Activated CD4-positive, alpha-beta T cell treated with anti-CD3 and anti-CD28 coated beads, Interleukin-2, amount 50 U/mL, for 24 hours (primary cell): ENCODE measurements at places on chromosomes 7 and 10.

- DNase-seq, result no peak
These were observed 238.8 kb downstream of the ARL4A start for GRCh38 chr7:12926206-12926605.

DNA sequence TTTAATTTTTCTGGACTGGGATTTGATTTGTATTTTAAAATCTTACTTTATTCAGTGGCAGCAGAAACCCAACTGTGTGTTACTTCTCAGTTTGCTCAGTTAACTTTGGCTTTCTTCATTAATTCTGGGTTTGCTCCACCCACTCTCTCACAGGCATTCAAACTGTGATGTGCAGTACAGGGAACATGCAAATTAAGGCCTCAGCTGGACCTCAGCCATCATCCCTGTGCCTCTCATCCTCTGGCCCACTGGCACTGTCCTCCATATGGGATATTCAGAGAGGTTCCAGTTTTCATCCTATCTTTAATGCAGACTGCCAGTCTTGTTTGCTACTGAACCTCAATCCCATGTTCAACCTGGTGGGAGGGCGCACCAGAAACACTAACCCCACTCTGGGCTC is 743.4 kb upstream of the IGFBP3 start:
- no peak for DNase-seq

DNA sequence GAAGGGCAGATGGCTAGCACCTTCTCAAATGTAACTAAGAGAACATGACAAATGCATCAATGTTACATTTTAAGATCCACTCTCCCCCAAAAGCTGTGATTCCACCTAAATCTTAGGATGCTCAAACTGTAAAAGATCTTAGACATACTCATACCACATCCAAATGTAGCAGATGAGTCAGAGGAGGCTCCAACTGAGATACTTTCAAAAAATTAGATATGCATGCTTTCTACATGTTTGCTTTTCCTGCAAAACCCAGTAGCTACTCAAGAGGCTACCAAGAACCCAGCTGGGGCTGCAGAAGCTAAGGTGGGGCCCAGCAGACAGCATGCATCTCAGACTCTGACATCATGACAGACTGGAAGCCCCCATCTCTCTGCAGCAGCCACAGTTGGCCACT is 31.4 kb upstream of the FRMD4A start:
- no peak for DNase-seq

GRCh38 chr7:8201846-8202441 is 60.0 kb downstream of the ICA1 start:
- DNase-seq, result no peak

GRCh38 chr7:24870766-24871165 is 109.2 kb downstream of the OSBPL3 start:
- DNase-seq, result no peak

GRCh38 chr10:103659674-103660363 is 166.3 kb downstream of the NEURL1 start:
- DNase-seq, result peak; percentile 60

DNA sequence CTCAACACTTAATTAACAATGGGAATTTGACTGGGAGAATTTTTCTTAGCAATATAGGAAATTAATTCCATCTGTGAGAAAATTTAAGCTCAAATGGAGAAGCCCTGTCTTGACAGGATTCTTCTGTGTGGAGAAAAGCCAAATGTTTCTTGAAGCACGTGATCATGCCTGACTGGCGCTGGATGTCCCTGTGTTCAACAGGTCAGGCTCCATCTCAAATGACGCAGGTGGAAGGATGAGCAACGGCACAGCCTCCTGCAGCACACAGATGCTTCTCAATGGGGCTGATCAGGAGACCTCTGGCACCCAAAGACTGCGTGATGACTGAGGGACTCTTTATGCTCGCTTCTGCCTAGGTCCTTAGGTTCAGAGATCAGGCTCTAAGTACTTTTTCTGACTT is 143.8 kb downstream of the RSU1 start:
- DNase-seq, result no peak

GRCh38 chr7:69277366-69277765 is 320.9 kb upstream of the AUTS2 start:
- DNase-seq, result no peak

- no peak for DNase-seq
These were observed 429.2 kb downstream of the SDK1 start for GRCh38 chr7:3730276-3730675.

DNA sequence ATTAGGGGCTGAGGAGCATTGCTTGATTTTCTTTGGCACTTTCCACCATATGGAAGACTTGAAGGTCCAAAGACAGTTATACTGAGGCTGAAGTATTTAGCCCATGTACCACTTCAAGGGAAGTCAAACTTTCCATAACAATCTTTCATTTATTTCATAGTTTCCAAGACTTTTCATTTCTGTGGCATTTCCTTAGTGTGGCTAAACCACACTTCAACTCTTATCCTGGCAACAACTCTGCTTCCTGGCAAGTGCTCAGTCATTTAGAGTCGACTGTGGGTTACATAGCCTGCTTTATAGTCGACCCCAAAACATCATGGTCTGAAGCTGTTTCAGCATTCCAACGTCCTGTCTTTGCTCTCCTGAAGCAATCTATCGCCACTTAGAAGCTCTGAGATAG is 343.0 kb upstream of the SEMA3D start:
- DNase-seq, result no peak

GRCh38 chr10:61882621-61883370 is 18.7 kb upstream of the ARID5B start:
- peak; percentile 62 for DNase-seq

GRCh38 chr10:116699049-116699448 is 43.3 kb downstream of the HSPA12A start:
- no peak for DNase-seq

DNA sequence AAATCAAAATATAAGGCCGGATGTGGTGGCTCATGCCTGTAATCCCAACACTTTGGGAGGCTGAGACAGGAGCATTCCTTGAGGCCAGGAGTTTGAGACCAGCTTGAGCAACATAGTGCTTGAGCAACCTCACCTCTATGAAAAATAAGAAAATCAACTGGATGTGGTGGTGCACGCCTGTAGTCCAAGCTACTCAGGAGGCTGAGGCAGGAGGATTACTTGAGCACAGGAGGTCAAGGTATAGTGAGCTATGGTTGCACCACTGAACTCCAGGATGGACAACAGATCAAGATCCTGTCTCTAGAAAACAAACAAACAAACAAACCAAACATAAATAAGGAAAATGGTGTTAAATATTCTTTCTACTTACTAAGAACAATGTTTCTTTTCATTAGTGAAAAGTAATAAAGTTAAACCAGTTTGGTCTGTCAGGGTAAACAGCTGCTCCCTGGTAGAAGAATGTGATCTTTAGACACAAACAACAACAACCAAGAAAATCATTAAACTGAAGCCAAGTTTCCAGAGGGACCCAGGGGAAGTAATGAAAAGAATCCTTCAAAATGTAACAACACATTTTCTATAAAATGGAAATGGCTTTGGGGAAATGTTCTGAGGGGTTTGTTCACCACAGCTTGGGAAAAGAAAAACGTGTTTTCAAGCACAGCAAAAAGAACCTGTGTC is 17.5 kb upstream of the BAG3 start:
- no peak for DNase-seq
